ENCODE measurements at places on chromosomes 11 and 22.

GRCh38 chr11:102154806-102155205 lies 44.6 kb downstream of the YAP1 start:
- no peak for DNase-seq

DNA sequence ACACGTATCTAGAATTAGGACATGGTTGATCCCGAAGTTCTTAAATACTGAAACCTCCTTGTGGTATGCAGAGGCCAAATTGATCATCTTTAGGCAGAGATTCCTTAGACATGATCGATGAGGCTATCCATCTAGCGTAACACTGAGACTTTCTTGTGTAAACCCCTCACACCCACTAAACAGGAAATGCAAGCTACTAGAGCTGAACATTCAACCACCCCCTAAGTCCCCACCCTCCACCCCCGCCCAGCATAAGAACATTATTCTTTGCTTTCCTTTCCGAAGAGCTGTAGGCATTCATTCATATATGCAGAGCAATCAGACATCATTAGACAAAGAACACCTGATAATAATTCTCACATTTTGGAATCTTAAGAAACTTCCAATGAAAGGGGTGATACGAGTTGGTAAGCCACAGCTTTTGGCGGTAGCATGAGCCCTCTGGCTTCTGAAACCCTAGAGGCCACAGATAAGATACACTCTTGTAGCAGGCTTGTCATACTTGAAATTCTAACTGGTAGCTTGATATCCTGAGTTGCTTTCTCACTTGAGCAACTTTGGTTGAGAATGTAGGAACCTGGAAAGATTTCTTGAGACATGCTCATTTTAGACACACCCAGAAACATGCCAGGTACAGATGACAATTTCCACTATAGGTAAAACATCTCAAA lies 42.2 kb downstream of the FLI1 start:
- no peak for DNase-seq

- no peak for DNase-seq
Observed at GRCh38 chr11:127073621-127074020, 73.1 kb upstream of the KIRREL3 start.

DNA sequence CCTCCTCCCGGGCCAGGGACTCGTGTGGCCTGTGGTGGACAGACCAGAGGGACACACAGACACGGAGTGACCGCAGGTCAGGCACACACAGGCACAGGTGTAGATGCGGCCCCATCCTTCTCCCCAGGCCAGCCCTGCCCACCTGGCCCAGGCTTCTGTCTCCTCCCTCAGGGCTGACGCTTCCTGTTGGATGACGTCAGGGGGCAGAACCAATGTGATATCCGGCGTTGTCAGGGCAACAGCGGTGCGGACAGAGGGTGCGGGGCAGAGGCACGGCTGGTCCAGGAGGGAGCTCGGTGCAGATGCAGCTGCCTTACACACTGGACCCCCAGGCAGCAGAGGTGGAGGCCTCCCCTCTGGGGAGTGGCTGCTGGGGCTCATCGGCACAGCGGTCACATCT lies 2.9 kb upstream of the TUBGCP6 start:
- DNase-seq: peak; percentile 81

DNA sequence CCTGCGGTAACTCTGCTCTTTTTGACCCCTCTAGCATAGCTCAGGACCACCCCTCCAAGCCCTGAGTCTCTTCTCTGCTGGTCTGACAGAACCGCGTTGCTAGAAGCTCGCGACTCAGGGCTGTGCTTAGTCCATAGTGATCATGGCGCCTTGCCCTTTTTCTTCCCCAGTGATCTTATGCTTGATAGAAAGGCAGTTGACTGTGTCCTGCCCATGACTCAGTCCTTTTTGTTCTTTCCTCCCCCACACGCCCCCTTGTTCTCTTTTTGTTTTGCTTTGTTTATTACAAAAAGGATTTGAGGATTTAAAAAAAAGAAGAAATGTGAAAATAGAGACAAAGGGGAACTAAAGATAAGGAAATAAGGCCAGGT lies 17.5 kb downstream of the IL17RA start:
- no peak for DNase-seq

- no peak for DNase-seq
Observed at GRCh38 chr11:44727114-44727372, 281 bp downstream of the TSPAN18 start.

DNA sequence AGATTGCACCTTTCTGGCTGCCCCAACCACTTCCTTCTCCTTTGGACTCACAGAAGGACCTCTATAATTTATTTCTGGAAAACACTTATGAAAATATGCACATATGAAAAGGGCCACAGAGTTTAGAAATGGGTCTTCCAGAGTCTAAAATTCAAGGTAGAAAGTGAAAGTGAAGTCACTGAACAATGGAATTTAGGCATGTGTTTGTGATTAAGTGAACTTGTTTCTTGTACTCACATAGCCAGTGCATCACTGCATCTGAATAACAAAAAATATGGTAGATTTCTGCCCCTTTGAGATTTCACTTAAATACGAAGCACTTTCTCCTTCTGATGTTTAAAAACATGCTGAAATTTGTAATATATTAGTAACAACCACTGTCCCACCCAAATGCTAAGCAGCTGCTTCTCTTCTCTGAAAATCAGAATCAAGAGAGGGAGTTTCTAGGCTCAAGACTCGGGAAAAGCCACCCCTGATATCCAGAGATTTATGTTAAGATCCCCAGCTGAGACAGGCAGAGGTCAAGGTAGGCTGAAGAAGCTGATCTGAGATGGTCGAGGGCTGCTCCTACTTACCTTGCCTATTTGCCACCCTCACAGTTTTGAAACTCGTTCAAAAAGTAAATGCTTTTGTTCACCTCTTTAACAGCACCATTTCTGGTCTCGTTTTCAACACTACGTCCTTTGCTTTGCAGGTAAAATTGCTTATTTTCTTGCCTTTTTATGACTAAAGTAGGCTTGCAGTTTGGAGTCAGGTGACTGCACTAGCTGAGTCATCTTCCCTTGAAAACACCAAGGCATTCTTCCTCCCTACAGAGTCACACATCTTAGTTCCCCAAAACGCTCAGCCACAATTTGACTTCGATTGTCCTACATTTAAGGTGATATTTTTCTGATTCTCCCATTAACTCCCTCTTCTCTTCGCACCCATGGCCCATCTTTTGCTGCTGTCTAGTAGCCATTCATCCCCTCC lies at the start of gene XKR3:
Gene XKR3 (minus strand): TSS at position 696 of the 972 bp plus-strand sequence. CDS start 17,338 bp downstream, outside the sequence.
- no peak for DNase-seq

GRCh38 chr11:131839326-131839725 lies 468.9 kb downstream of the NTM start:
- no peak for DNase-seq

GRCh38 chr11:78533399-78533798 lies 41.3 kb downstream of the NARS2 start:
- no peak for DNase-seq

DNA sequence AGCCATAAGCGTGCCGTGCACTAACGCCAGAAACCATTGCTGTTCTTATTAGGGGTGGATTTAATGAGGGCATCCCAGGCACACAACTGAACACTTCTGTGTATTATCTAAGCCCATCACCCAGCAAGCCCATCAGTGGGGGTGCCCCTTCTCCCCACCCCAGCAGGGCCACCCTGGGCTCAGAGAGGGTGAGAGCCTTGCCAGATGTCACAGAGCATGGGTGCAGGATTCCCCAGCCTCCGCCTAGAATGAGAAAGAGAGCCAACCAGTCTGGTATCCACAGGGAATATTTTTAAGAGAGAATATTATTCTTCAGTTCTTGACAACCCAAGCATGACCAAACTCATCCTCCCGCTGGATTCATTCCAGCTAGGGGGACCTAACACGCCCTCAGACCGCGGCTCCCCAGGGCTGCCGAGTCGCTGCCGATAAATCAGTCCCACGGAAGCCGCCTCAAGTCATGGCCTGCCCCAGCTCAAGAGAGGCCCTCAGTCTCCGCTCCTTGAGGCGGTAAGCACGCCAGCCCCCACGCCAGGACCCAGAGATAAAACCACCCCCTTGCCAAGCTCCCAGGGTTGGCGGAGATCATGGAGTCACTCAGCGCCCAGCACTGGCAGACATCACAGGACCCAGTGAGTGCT lies 47.2 kb downstream of the MN1 start:
- DNase-seq: no peak

DNA sequence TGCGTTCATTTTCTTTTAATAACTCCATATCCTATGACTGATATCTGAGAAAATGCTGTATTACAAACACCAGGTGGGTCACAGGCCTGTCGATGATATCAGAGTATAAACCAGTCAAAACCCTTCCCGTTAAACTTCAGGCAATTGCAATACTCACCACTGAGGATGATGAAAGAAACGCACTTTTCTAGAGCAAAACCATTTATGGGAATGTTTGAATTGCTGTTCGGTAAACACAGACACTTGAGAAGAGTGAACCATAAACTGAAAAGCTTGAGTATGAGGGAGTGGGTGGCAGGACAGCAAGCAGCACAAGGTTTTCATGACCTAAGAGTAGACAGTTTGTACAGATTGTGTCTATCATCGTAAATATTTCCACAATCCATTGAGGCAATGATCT lies 139.8 kb upstream of the CEP126 start:
- DNase-seq: no peak

DNA sequence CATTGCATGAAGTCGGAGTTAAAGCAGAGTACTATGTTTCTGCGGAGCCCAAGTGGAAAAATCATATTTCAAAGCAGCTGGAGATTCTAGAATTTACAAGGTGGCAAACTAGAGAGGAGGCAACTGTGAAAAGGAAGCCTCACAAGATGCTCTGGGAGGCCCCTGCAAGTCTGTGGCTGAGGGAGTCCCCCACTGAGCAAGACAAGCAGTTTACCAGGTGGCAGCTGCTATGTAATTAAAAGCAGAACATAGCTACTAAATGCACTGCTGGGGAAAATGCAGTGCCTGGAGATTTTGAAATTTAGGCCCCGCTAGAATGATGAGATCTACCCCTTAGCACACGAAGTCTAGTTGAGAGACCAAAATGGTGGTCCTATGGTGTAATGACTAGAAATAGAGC lies 728.0 kb downstream of the OPCML start:
- DNase-seq: no peak

DNA sequence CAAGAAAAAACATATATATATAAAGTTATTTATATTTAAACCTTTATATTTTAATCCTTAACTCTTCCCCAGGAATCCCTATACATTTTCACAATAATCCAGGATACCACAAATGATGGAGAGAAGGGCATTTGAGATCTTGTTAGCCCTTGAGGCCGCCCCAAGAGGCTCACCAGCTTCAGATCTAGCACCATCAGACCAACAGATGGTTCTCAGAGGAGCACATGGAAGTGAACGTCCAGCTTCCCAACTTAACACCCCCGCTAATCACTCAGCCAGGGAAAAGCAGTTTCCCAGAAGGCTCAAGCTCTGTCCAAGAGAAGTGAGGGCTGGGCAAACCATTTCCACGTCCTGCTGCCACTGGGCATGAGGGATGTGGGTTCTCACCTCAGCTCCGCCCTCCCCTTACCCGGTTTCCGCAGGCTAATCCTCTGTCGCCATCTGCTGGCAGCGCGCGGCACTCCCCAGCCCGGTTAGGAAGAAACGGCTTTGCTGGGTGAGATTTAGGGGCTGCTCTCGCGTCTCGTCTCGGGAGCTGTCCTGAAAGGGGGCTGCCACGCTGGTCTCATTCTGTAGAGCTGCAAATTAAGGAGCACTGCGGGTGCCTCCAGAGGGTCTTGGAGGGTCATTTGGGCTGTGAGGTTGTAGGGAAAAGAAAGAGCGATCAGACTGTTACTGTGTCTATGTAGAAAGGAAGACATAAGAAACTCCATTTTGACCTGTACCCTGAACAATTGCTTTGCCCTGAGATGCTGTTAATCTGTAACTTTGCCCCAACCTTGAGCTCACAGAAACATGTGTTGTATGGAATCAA lies 6.8 kb upstream of the FAM111A start:
- DNase-seq: peak; percentile 87

GRCh38 chr11:71406681-71407080 lies 41.5 kb downstream of the DHCR7 start:
- no peak for DNase-seq

- no peak for DNase-seq
Observed at GRCh38 chr11:117145393-117145761, 1.3 kb downstream of the PAFAH1B2 start.

DNA sequence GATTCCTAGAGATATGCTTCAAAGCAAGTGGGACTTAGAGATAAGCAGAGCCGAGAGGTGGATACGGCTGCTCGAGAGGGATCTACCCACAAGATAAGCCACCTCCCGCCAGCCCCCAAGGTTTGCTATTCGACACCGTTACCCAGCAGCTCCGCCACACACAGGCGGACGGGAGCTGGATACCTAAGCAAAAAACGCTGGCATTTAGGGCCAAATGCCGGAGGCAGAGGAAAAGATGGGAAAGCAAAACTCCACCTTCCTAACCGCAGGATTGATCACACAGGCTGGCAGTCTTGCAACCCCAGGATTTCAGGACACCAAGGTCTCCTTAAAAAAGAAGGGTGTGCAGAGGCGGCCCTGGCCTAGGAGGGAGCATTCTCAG lies 709 bp downstream of the FTH1 start:
- DNase-seq: peak; percentile 54

DNA sequence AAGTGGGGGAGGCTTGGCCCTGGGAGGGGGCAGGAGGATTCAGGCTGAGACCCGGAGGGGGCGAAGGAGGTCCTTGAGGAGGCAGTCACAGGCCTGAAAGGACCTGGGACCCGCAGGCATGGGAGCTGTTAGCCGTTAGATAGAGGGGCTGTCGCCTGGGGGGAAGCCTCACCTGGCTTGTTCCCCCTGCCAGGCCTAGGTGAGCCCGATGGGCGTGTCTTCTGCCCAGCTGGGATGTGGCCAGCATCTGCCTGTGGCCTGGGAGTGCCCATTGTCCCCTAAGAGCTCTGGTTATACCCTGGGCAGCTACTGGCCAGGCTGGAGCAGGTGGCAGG lies 1.8 kb upstream of the DUSP8 start:
- no peak for DNase-seq

GRCh38 chr11:117316197-117316961 lies at the start of gene BACE1:
Gene BACE1 (minus strand): TSS chr11:117316256. CDS start chr11:117315795, 461 bp downstream.
- peak; percentile 16 for DNase-seq

DNA sequence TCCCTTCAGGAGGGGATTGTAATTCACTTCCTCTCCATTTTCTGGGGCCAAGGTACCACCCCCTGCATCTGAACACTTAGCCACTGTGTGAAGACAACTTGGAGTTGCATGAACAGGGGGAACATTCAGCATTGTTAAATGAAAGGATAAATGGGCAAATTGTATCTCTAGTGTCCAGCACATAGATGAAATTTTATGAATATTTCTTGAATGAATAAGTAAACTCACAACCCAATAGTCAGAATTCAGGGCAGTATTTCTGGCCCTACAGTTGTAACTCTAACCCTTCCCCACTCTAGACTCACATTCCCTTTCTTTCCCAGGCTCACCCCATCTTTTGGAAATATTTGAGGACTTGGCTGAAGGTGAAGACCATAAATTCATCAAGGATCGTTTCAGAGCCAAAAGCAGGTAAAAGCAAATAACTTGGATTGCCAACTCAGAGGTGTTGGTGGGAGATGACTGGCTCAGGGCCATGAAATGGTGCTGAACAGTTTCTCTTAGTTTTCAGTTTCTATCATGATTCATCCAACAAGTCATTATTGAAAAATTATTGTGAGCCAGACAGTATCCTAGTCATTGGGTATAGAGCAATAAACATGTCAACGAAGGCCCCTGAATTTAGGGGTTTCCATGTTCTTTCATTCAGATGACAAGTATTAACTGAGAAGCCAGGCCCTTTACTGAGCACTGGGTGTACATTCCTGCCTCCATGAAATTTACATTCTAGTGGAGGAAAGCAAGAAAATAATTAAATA lies 33.3 kb upstream of the ZC3H12C start:
- DNase-seq: no peak

- DNase-seq: no peak
Observed at GRCh38 chr11:44740967-44741366, 14.2 kb downstream of the TSPAN18 start.

GRCh38 chr11:106012744-106013143 lies 9.3 kb downstream of the MSANTD4 start:
- DNase-seq: no peak

GRCh38 chr11:15565880-15566279 lies 451.2 kb downstream of the INSC start:
- no peak for DNase-seq

All from CD4-positive, alpha-beta T cell treated with Interleukin-1 beta for 1 hour (primary cell).